ENCODE measurements at places on chromosomes 11 and 22.

- DNase-seq = no peak
Measured at GRCh38 chr11:112410325-112410724, 149.7 kb upstream of the PLET1 start.

DNA sequence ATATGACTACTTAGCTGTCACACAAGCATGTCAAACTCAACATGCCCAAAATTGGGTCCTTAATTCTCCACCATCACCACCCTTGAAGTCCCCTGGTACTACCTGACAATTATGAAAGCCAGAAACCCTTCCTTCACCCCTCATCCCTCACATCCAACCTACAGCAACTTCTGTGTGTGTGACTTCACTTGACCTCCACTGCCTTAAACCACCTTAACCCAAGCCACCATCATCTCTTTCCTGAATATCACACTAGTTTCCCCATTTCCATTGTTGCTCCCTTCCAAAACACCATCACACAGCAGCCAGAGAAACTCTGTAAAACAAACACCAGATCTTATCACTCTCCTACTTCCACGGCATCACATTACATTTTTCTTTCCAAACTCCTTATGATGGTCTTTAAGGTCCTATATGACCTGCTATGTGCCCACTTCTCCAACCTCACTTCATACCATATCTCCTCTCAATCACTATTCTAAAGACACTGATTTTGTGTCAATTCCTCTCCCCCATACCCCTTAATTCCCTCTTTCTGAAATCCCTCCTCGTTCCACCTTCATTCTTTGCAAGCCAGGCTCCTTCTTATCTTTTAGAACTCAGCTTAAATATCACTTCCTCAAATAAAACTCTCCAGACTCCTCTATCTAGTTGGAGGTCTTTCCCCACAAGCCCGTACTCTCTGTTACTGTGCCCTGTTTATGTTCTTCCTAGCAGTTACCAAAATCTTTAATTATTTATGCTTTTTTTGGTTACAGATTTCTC lies 124.9 kb downstream of the RBFOX2 start:
- no peak for DNase-seq

- no peak for DNase-seq
Measured at GRCh38 chr22:38416621-38417251, 38.3 kb downstream of the KCNJ4 start.

DNA sequence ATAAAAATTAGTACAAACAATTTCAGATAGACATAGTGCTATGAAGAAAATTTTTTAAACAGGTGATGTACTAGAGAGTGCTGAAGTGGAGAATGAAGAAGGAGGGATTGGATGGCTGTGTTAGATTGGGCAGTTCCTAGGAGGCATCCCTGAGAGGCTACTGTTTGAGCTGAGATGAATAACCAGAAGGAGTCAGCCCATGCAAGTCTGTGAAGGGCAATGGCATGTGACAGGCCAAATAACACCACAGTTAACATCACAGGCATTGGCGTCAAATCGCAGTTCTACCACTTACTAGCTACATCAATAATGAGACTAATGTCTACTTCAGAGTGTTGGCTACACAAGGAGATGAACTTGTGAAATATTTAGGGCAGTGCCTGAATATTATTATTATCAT lies 35.4 kb downstream of the HORMAD2 start:
- DNase-seq = peak; percentile 17

DNA sequence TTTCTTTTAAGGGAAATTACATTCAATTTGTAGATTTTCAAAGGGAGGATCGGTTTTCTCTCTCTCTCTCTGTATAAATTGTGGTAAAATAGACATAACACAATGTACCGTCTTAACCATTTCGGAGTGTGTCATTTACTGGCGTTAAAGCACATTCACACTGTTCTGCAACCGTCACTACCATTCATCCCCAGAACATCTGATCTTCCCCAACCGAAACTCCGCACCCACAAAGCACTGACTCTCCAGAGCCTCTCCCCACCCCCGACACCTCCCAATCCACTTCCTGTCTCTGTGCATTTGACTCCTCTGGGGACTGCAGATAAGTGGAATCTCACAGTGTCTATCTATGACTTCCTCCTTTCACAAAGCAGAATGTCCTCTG lies 15.9 kb upstream of the GRAMD4 start:
- peak; percentile 39 for DNase-seq

- DNase-seq = no peak
Measured at GRCh38 chr11:18769802-18770456, 21.7 kb downstream of the PTPN5 start.

DNA sequence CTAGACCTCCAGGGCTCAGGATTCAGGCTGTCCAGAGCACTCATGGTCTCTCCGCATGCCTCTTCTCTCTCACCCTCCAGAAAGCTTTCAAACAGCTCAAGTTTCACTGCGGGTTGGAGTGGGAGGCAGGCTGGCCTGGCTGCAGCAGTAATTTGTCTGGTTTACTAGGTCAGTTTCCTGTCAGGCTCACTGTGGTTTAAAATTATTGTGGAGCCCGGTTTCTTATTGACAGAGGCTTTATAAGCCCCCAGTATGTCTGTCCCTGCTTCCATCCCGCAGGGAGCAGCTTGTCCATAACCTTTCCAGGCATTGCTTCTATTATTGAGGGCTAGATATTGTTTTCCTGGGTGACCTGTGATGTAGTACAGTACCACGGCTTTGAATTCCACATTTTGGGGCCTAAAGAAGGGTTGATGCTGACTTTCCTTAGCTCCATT lies 235.3 kb upstream of the SORL1-AS1 start:
- peak; percentile 82 for DNase-seq

DNA sequence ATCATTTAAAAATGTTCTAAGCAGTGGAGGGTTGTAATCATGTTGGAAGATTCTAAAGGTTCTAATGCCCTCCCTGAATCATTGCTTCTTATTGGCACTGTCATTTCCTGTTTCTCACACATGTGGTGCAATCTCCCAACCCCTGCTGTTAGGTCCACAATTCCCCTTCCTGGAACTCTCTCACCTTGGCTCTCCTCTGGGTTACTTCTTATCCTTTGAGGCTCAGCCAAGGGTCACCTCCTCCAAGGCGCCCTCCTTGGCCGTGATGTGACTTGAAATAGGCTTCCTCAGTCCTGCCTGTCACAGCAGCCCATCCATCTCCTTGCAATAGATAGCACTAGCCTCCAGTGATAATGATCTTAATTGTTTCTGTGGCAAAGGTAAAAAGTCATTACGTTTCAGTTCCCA lies 149.8 kb downstream of the TTC17 start:
- DNase-seq = peak; percentile 82

- peak; percentile 43 for DNase-seq
Measured at GRCh38 chr11:124405581-124405980, 6.8 kb upstream of the OR8B3 start.

DNA sequence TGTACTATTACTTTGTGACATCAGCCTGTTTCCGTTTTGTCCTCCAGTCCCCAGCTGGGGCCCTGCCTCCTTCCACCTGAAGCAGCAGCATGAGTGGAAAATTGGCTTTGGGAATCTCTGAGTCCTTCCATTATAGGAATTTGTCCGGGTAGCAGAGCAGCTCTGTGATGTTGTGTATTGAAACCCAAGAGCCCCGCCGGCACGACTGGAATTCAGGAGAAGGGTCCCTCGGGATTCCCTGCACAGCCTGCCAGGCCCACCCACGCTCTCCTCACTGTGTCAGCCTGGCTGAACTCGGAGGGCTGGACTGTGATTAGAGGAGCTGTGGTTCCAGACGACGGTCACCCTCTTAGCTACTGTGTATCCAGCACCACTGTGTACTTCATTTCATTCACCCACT lies 18.8 kb upstream of the TSPAN18 start:
- no peak for DNase-seq

- DNase-seq = peak; percentile 95
Measured at GRCh38 chr22:47328550-47329243, 566.2 kb downstream of the TBC1D22A start.

DNA sequence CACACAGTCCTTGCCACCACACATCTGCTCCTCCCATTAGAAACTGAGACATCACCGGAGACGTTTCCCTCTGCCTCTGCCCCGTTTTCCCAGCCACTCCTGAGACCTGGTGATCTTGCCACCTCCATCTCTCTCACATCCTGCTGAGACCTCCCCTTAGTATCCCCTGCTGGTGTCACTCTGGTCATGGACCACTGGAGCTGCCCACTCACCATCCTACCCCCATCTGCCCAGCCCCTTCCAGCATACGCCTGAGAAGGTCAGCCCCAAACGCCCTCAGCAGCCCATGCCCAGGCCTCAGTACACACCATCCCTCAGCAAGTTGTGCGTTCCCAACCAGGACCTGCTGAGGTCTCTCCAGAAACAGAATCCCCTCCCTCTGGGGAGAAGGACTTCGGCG lies 64.3 kb downstream of the SHANK2 start:
- no peak for DNase-seq

- DNase-seq = no peak
Measured at GRCh38 chr11:8745431-8746253, 63.0 kb downstream of the RPL27A start.

GRCh38 chr11:71266114-71266833 lies 13.9 kb upstream of the SHANK2 start:
- no peak for DNase-seq

DNA sequence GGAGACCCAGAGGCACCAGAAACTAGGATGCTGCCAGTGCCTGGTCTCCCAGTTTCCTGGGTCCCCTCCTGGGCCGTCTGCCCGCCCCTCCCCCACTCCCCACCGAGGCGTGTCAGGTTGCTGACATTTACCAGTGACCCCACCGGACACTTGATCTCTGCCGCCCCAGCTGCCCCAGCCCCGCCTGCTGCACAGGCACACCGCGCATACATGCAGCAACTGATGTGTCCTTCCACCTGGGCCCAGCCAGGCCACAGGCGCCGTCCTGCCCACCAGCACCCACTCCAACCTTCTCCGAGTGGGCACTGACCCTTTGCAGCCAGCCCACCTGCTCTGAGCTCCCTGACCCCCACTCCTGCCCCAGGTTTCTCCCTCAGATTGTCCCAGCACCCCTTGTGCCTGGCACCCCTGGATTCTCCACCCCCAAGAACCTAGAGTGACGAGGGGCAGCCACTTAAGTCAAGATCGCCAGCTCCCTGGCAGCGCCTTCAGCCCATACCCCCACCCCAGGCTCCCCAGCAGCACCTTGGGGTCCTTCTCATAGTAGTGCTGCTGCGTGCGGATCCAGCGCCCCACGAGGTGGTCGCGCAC lies 548 bp downstream of the PYGM start:
- DNase-seq = no peak

- DNase-seq = no peak
Measured at GRCh38 chr11:102633385-102634026, 8.4 kb upstream of the MMP20 start.

DNA sequence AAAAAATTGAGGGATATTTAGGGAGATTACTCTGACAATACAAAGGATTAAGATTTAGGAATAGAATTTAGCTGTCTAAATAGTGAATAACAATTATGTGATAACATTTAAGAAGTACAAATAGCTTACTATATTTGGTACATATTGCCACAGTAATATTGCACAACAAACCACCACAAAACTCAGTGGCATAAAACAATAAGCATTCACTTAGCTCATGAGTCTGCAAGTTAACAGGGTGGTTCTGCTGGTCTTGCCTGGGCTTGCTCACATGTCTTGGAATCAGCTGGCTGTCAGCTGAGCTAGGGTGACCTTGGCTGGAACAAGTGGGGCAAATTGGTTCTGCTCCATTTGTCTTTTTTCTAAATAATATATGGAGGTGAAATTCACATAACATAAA lies 115.1 kb downstream of the DCDC1 start:
- DNase-seq = peak; percentile 35

DNA sequence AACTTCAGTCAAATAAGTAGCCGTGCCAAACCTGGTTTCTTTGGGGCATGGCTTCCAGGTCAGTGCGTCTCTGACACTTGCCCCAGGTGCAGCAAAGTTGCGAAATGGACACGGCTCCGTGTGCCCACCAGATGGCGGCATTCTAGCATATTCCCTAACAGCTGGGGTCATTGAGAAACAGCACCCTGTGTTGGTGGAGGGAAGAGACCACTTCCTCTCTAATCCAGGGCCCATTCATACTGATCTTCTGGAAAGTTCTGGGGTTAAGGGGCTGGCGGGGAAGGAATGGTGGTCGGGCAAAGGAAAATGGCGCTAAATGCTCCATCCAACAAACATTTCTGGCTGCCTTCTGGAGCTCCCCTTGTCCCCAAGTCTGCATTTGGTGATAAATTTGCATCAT lies 141.2 kb upstream of the TIMP3 start:
- peak; percentile 50 for DNase-seq

DNA sequence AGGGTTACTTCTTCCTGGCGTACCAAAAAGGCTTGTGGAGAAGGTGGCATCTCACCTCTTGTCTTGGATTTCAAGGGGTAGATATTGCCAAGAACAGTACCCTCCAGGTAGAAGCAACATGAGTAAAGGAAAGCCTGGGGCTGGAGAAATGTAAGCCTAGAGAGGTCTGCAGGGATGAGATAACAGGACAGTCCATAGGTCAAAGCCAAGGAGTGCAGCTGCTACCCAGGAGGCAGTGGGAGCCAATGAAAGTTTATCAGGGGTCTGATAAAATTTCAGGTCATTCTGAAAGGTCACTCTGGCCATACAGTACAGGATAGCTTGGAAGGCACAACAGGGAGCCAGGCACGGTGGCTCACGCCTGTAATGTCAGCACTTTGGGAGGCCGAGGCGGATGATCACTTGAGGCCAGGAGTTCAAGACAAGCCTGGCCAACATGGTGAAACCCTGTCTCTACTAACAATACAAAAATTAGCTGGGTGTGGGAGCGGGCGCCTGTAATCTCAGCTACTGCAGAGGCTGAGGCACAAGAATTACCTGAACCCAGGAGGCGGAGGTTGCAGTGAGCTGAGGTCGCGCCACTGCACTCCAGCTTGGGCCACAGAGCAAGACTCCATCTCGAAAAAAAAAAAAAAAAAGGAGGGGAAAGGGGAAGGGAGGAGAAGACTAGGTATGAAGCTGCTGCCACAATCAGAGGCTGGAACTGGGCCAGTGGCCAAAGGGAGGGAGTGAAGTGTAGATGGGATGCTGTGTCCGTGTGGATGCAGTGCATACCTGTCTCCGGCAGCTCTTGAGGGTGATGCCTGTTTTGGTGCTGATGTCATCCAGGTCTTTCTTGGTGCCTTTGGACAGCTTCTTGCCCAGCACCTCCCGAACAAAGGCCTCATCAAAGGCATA lies 1.2 kb downstream of the FIBP start:
- DNase-seq = no peak

DNA sequence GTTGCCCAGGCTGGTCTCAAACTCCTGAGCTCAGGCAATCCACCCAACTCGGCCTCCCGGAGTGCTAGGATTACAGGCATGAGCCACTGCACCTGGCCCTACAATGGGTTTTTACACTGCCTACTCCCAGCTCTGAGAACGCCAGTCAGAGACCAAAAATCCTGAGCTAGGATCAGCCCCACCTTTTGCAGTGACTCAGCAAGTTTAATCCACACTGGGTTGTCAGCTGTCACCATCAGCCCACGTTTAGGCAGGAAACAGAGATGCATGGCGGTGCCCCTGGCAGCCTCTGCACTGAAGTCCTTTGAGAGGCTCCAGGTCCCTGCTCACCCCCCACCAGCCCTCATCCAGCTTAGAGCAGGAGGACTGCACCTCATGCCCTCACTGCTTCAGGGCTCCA lies 117.6 kb downstream of the ARHGAP8 start:
- peak; percentile 27 for DNase-seq
